ENCODE measurements at places on chromosomes 5 and 9. TPM values are rescaled to one million over a fixed set of nuclear protein-coding genes. Genes with fewer than 3 reads are reported as not detected.
A peak's percentile ranks its signal among the peaks of the same experiment; 100 is the strongest.

IER5L gene
- 21.8 TPM for total RNA-seq

- DNase-seq, result no peak
- no peaks in the 10 kb centered on the region for H3K4me1 ChIP-seq
- peaks cover 4% of the 10 kb centered on the region for H3K36me3 ChIP-seq
Observed at GRCh38 chr5:122257000-122257399, 55.0 kb upstream of the SNCAIP start.

MUSK gene
- total RNA-seq, result not detected

DCTN3 gene
- total RNA-seq, result 101 TPM

- no peak overlapping the region for H3K27ac ChIP-seq
- no peak overlapping the region for H3K4me3 ChIP-seq
- no peaks in the 10 kb centered on the region for H3K27me3 ChIP-seq
- no peaks in the 10 kb centered on the region for H3K4me1 ChIP-seq
- no peak for DNase-seq
Observed at GRCh38 chr5:57568136-57568535, 85.5 kb upstream of the ACTBL2 start.

DNA sequence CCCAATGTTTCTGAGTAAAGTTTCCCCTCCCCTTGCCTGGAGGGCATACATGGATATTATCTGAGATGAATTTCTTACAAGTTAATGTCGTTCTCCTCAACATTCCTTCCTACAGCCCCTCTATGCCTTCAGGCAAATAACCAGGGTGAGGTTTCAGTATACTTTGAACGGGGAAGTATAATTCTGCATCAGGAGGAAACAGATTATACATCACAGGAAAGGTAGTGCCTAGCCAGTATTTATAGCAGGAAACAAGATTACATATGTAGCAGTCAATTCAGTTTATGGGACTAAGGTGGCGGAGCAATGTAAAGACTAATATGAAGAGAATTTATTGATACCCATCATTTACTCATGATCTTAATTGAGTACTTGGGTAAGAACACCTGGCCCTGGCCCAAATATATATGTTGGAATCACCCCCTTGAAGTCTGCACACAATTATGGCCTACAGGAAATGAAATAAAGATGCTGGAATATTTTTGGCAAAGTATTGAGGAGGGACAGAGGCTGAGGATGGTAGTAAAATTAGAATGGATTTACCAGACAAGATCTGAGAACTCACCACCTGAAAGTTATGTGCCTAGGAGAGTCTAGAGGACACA is 661.1 kb downstream of the PTPRD start:
- H3K36me3 ChIP-seq, result no peaks in the 10 kb centered on the region
- peaks cover 12% of the 10 kb centered on the region for H3K4me1 ChIP-seq
- DNase-seq, result no peak

WDR70 gene
- total RNA-seq, result 41.1 TPM

ASS1 gene
- 7.7 TPM for total RNA-seq

MIGA2 gene
- 45.4 TPM for total RNA-seq

DNA sequence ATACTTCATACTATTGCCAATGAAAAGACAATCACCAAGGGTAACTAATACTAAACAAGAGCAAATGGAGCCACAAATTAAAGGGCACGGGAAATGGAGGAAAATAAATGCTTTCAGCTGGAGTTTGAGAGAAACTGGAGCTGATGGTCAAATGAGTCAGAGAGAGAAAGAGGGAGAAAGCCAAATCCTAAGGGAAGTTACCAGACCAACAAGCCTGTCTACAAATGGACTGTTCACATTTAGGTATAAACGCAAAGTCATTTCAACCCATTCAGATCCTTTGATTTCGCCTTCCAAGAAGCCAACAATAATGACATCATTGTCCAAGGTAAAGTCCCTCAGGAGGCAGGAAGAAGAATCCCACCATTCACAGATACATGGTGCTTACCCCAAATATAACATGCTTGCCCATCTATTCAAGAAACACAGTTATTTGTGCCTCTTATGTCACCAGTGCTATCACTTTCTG is 351.8 kb downstream of the RAB3C start:
- peaks cover 8% of the 10 kb centered on the region for H3K27me3 ChIP-seq
- no peak overlapping the region for H3K4me3 ChIP-seq
- peaks cover 10% of the 10 kb centered on the region for H3K4me1 ChIP-seq
- H3K36me3 ChIP-seq, result no peaks in the 10 kb centered on the region
- H3K27ac ChIP-seq, result no peak overlapping the region
- no peak for DNase-seq

DNA sequence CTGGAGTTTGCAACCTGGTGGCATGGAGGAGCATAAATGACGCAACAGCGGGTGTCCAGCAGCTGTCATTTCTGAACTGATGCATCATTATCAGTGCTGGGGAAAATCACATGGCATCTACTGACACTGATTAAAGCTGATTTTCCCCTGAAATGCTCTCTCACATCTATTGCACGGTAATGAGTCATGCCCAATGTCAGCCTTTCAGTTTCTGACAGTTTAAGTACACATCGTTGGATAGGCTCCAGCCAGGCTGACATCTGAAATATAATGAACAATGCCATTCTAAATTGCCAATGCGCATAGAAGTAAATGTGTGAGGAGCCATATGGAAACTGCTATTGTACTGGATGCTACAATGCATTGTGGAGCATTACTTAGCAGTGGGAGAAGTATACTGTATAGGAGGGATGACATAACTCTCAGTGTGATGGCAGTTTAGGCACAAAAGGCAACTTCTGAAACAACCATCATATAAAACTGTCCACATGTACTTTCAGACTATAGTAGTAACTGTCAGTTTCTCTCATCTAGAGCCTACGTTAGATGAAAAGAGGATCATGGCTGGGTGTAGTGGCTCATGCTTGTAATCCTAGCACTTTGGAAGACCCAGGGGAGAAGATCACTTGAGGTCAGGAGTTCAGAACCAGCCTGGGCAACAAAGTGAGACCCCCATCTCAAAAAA is 389.3 kb upstream of the DMAC1 start:
- peaks cover 1% of the 10 kb centered on the region for H3K4me1 ChIP-seq
- no peaks in the 10 kb centered on the region for H3K27me3 ChIP-seq
- H3K4me3 ChIP-seq, result no peak overlapping the region
- H3K36me3 ChIP-seq, result peaks cover 5% of the 10 kb centered on the region
- no peak overlapping the region for H3K27ac ChIP-seq
- DNase-seq, result no peak

GRCh38 chr9:36961051-36961450 is 73.0 kb downstream of the PAX5 start:
- H3K27me3 ChIP-seq, result peaks cover 88% of the 10 kb centered on the region
- peaks cover 14% of the 10 kb centered on the region for H3K4me1 ChIP-seq
- no peak overlapping the region for H3K27ac ChIP-seq
- H3K36me3 ChIP-seq, result no peaks in the 10 kb centered on the region

- H3K4me3 ChIP-seq, result no peak overlapping the region
- H3K27ac ChIP-seq, result no peak overlapping the region
- no peaks in the 10 kb centered on the region for H3K36me3 ChIP-seq
- no peak for DNase-seq
- H3K4me1 ChIP-seq, result peaks cover 7% of the 10 kb centered on the region
Observed at GRCh38 chr9:13269589-13270452, 9.7 kb downstream of the MPDZ start.

DNA sequence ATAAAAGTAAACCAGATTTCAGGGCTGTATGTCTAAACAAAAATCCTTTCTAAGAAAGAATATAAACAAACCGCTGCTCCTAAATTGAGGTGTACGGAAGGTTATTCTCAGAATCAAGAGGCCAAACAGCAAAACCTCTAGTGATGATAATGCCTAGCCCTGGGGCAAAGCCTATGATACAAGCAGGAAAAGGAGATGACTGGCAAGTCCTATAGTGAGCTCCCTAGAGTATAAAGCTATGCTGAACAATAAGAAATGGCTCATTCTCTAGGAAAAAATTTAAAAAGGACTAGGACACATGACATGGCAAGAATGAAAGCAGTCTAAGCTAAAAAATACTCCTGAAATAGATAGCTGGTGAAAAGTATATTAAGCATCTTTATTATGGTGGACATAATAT is 187.1 kb downstream of the BNC2 start:
- no peak for DNase-seq
- no peaks in the 10 kb centered on the region for H3K36me3 ChIP-seq
- H3K4me1 ChIP-seq, result no peaks in the 10 kb centered on the region
- no peak overlapping the region for H3K4me3 ChIP-seq
- H3K27ac ChIP-seq, result no peak overlapping the region

GRCh38 chr5:116084287-116084691 is 536 bp upstream of the COMMD10 start:
- peak overlapping the region; percentile 89 for H3K27ac ChIP-seq
- peaks cover 12% of the 10 kb centered on the region for H3K4me1 ChIP-seq
- H3K36me3 ChIP-seq, result peaks cover 2% of the 10 kb centered on the region
- H3K4me3 ChIP-seq, result peak overlapping the region; percentile 93
- H3K27me3 ChIP-seq, result no peaks in the 10 kb centered on the region
- DNase-seq, result no peak

DNA sequence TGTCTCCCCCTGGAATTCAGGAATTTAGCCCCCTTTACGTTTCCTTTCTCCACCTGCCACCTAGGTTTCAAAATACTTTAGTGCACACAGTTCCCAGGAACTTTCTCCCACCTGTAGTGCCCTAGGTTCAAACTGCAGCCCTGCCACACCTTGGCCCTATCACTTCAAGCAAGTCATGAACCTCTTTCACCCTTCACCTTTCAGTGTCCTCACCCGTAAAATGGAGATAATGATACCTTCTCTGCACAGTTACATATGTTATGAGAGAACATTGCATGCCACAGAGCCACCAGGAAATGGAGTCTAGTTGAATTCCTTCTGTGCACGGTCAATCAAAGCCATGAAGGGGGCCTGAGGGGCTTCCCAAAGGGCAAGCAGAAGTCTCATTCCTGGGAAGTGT is 9.8 kb upstream of the EEIG1 start:
- no peaks in the 10 kb centered on the region for H3K27me3 ChIP-seq
- DNase-seq, result no peak
- no peaks in the 10 kb centered on the region for H3K36me3 ChIP-seq
- no peak overlapping the region for H3K4me3 ChIP-seq
- no peak overlapping the region for H3K27ac ChIP-seq

DNA sequence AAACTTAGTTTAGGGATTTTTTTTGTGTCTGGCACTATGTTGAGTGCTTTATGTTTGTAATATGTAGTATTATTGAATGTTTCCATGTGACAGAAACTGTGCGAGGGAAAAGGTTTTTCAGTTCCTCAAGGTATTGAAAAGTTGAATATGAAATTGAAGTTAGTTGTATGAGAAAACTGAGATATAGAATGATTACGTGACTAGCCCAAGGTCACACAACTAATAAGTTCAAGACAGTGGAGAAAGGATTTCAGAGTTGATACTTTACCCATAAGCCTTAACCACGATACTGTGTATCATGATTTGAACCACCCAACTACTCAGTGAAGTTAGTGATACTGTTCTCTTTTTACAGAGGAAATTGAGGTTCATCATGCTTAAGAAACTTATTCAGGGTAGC is 5.7 kb downstream of the NIPBL start:
- H3K4me1 ChIP-seq, result peaks cover 28% of the 10 kb centered on the region
- H3K27me3 ChIP-seq, result no peaks in the 10 kb centered on the region
- no peak for DNase-seq
- H3K4me3 ChIP-seq, result no peak overlapping the region
- H3K36me3 ChIP-seq, result peaks cover 6% of the 10 kb centered on the region
